ENCODE measurements at places on chromosomes 2 and 18.
A peak's percentile ranks its signal among the peaks of the same experiment; 100 is the strongest.

GRCh38 chr18:78779996-78780718 is 199.5 kb upstream of the SALL3 start:
- DNase-seq, result no peak

- DNase-seq, result no peak
Observed at GRCh38 chr18:31880186-31880898, 62.6 kb downstream of the TRAPPC8 start.

DNA sequence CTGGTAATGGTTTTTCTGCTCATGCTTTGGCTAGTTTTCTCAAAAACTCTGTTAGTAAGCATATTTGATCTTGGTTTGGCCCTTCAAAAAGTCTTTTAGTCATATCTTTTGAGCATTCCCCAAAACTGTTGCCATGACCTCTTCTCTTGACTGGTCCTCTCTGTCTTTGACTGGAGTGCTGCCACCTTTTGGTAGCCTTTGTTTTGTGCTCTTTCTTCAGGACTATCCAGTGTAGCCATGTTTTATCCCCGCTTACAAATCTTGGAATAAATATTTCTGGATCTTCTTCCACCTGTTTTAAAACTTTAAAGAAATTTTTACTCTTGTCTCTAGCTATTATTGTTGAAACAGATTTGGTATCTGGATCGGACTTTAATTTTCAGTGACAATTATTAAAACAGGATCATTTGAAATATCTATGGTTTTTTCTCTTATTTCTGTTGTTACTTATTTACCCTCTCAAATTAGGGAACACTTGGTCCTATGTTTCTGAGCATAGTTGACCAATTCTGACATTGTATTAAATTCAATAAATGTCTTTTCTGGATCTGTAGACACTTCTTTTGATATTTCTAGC is 965 bp upstream of the ELOA2 start:
- peak; percentile 60 for DNase-seq

- DNase-seq, result no peak
Observed at GRCh38 chr2:182444170-182444569, 17.3 kb upstream of the PDE1A start.

GRCh38 chr18:75252136-75252535 is 41.5 kb downstream of the TSHZ1 start:
- no peak for DNase-seq

GRCh38 chr2:141055531-141055930 is 1075.3 kb downstream of the LRP1B start:
- peak; percentile 54 for DNase-seq

GRCh38 chr2:73877071-73877802 is 15.6 kb upstream of the ACTG2 start:
- DNase-seq, result peak; percentile 18

GRCh38 chr2:177489719-177490301 is 97.2 kb downstream of the AGPS start:
- DNase-seq, result peak; percentile 43

DNA sequence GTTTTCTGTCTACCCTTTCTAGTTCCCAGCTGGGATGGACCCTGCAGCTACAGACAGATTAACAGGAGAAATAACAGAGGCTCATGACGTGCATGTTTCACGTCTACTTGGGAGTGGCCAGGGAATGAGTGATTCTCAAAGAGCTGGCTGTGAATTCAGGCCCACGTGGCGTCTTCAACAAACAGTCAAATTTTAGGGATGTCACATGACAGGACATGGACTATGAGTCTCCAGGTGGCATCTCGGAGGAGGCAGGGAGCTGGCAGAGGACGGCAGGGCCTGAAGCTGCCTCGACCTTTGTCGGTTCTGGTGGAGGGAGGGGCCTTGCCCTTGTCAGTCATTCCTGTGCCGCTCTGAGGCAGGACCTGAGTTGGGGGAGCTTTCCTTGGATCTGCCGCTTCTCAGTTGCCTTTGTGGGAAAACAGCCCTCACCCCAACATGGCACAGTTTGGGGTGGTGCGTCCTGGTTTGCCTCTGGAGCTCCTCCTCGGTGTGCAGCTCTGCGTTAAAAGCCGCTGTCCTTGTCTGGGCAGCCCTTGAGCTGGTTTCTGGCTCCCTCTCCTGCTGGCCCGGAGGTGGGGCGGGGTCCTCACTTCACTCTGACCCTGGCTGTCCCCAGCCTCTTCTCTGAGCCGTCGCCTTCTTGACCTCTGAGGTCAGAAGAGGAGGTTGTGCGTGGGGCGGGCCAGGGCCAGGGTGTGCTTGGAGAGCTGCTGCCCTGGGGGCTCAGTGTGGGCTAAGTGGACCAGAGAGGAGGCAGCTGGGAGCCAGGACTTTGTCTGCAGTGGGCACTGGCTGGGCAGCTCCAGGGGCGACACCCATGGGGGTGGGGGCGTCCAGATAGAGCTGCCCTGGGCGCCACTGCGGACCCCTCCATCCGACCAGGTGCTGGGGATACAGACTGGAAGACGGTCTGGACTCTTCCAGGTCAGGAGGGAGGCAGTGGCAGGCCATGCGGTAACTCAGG is 12.1 kb upstream of the GAL3ST2 start:
- DNase-seq, result no peak

DNA sequence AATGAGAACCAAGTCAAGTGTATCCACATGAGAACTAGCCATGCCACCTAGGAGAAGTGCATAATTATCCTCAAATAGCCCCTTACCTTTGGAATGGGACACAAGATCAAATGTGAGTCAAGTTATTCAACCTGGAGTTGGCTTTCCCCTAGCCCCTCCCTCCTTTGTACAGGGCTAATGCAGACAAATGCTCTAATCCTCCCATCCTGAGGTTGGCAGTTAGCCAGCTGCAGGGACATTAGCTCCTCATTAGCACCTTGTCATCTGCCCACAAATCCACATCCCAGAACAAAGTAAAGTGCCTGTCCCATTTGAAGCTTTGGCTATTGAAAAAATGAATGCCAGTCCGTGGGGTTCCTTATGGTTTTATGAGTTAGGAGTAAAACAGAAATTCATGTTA is 294.1 kb upstream of the FANCL start:
- DNase-seq, result no peak

All from LHCN-M2 (cell line).